Fibroblast of skin of scalp (primary cell): ENCODE measurements at places on chromosomes 6 and 20.

GRCh38 chr6:161168281-161168891 lies 105.5 kb downstream of the AGPAT4 start:
- peak; percentile 96 for DNase-seq

- no peak for DNase-seq
Measured at GRCh38 chr20:48716086-48716485, 111.7 kb downstream of the PREX1 start.

GRCh38 chr6:15674690-15675386 lies 12.0 kb upstream of the DTNBP1 start:
- DNase-seq = no peak

DNA sequence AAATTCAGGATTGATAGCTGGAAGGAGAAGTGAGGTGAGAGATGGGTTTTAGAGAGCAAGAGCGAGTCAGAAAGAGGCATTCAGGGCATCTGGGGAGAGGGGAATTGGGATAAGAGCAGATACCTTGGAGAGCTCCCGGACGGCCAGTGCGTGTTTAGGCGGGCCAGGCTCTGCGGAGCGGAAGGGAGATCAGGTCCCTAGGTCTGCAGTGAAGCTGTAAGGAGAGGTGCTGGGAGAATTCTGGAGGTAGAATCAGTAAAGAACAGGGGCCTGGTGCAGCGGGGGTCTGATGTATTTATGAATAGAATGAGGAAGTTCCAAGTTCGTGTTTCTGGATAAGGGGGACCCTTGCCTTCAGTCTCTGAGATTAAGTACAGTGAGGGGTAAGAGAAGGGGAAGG lies 47.4 kb upstream of the FAM83D start:
- peak; percentile 26 for DNase-seq

GRCh38 chr20:24958506-24959385 lies 9.7 kb downstream of the CST7 start:
- no peak for DNase-seq

GRCh38 chr20:39985271-39985827 lies 703.7 kb downstream of the MAFB start:
- no peak for DNase-seq

DNA sequence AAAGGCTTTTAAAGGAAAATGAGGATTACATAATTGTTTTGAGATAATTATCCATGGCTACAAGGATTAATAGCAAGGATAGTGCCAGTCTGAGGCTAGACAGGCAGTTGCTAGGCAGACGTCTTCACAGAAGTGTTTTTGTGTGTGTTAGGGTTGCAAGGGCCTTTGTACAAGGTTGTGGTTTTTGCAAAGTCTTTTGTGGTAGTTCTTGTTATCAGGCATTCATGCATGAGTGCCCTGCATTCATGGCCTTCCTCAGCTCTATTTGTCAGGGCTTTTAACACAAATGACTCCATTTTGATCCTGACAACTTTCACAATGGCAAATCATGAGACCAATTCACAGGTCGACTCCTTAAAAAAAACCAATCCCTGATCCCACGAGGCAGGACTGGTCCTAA lies 68.1 kb upstream of the TXNDC5 start:
- no peak for DNase-seq

- DNase-seq = no peak
Measured at GRCh38 chr6:127792616-127793015, 108.2 kb downstream of the THEMIS start.

- peak; percentile 70 for DNase-seq
Measured at GRCh38 chr6:31143148-31143547, 4.3 kb upstream of the PSORS1C2 start.
